ENCODE measurements at places on chromosomes 1 and 21.

- DNase-seq = no peak
These were observed 10.1 kb downstream of the TNNI3K start for GRCh38 chr1:74245168-74245772.

GRCh38 chr1:204127597-204128242 lies 24.1 kb downstream of the ETNK2 start:
- no peak for DNase-seq

GRCh38 chr21:43267391-43268085 lies 98.7 kb downstream of the CRYAA start:
- DNase-seq = no peak

DNA sequence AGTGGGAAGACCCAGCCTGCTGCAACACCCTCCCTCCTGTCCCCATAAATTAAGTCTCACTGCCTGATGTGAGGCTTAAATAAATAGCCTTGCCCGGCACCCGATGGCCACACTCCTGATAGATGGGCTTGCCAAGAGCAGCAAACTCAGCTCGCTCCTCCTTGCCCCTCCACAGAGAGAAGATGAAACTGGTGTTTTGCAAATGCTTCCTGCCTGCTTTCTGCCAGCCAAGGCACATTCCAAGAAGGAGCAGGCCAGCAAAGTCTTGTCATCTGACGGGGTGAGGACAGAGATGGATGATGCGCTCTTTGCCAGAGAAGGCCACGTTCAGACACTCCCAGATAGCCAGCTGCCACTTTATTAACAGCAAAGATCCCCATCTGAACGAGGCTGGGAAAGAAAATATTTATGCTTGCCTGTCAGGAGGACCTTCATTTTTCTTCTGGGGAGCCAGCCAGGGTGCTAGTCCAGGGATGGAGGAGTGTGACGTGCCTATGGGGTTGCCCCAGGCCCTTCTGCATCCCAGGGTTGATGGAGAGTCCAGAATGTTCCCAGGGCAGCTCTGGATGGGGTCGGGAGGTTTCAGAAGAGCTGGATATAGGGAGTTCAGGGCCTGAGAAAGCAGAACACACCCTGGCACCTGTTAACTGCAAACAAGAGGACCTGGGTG lies 265.4 kb downstream of the FOXD2 start:
- DNase-seq = no peak

GRCh38 chr1:155007251-155007828 lies 4.7 kb downstream of the ZBTB7B start:
- DNase-seq = no peak

DNA sequence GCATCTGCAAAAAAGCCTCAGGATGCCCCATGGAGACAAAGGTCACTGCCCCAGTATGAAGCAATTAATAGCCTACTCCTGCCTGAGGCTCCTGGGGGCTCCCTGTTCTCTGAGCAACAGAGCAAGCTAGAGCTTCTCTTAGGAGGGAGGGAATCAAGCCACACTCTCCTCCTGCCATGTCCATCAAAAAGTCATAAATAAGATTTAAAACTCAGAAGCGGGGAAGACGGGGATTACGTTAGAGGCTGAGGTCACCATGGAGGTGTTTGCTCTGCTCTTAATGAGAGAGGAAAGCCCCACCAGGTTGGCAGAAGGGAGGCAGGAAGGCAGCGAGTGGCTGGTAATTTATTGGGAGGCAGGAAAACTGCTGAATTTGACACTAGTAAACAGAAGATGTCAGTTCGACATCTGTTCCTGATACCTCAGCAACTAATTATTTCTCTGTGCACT lies 98.4 kb upstream of the TNR start:
- no peak for DNase-seq

- no peak for DNase-seq
These were observed 165.4 kb upstream of the ADAMTS5 start for GRCh38 chr21:27132266-27132665.

All from T-helper 22 cell (primary cell).